C1 segment of cervical spinal cord (tissue), 14 donors: ENCODE measurements at places on chromosomes 7 and 10.
A peak's percentile ranks its signal among the peaks of the same experiment; 100 is the strongest.

GRCh38 chr7:29605671-29606070, 42.0 kb downstream of the PRR15 start:
- no peak for DNase-seq

DNA sequence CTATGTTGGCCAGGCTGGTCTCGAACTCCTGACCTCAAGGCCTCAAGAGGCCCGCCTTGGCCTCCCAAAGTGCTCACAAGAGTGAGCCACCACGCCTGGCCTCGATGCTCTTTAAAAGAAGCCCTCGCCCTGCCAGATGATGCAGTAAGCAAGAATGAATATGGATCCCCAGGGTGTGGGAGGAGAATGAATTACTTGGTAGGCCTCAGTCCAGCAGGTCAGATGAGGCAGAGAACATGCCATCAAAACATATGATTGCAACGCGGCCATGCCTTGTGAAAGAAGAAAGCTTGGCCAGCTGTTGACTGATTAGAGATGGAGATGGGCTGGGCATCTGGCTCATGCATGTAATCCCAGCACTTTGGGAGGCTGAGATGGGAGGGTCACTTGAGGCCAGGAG, 68.7 kb downstream of the CAMK1D start:
- no peak for DNase-seq

- no peak for DNase-seq
Observed at GRCh38 chr7:129969881-129970446, 17.2 kb upstream of the UBE2H start.

DNA sequence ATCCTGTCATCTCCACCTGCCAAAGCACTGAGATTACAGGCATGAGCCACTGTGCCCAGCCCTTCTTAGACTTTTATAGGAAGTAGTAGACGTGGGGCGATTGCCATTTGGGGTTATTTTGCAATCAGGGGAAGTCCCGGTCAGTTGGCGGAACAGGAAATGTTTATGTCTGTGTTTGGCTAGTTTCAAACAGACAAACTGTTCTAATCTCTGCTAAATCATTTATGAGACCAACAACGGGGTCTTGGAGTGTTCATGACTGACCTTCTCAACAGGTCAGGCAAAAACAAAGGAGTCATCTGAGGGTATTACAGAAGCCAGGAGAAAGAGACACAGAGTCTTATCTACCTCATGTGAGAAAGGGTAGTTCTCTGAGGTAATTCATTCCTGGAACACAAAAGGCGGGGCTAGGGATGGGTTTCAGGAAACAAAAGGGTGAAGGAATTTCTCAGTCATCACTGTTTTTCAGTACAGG, 6.6 kb upstream of the TPK1 start:
- DNase-seq, result peak; percentile 1

GRCh38 chr7:55366461-55367070, 1.4 kb downstream of the LANCL2 start:
- no peak for DNase-seq

- no peak for DNase-seq
Observed at GRCh38 chr7:70570961-70571360, 561.0 kb upstream of the GALNT17 start.

DNA sequence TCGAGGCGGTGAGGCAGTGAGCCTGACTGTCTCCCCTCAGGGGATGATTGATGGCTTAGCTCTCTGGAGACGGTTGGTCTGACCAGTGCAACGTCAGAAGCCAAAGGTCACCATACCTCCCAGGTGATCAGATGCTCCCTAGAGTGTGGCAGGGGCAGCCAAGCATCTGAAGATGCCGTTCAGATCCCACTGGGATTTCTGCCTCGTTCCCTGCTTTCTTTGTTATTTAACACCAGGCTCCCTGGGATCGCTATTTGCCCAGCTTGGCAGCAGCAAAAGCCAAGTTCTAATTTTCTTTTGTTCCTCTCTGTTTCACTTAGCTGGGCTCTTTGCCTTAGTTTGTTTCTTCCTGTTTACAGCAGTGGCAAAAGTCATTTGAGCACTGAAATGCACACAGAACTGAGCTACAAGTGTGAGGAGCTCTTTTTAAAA, 53.5 kb upstream of the SVIL start:
- peak; percentile 27 for DNase-seq

- no peak for DNase-seq
Observed at GRCh38 chr10:106866244-106866845, 298.2 kb downstream of the SORCS1 start.

DNA sequence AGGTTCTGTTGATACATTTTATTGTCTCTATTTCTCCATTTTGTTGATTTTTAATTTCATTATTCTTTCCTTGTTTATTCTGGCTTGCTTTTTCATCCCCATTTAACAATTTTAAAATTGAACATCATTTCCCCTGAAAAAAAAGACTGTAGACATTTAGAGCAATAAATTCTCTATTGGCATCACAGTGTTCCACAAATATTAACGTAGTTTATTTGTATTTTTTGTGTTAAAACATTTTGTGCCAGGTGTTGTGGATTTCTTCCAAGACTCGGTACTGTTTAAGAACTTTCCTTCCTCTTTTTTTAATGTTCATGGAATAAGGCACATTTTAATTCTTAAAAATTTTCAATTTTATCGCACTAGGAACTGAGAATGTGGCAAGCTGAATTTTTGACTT, 156.1 kb upstream of the NPY start:
- DNase-seq, result no peak

DNA sequence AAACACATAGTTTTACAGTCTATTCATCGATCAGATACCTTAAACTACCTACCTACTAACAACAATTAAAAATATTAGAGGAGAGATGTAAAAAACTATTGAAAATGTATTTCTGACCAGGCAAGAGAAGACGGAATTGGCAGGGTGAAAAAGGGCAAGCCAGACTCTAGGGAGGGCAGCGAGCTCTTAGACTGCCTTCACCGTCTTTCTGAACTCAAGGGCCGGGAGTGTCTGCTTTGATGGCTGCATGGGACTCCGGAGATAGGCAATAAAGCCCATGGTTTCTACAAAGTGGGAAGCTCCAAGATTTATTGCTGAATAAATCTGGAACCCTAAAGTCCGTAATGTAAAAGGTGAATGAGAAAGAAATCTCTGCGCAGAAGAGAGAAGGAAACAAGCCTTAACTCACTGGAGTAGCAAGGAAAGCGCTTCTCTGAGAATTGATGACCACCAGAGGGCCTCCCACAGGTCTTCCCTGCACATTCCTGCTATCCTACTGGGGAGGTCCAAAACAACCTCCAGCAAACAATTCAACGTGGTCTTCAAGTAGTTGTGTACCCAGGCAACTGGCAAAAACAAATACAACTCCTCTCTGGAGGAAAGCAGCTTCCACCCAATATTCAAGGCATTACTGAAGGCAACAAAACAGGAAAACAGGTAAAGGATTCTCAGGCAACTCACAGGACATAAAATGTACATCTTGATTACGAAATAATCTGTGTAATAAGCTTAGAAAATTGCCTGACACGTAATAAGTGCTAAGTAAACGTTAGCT, 181.3 kb downstream of the SDK1 start:
- no peak for DNase-seq

DNA sequence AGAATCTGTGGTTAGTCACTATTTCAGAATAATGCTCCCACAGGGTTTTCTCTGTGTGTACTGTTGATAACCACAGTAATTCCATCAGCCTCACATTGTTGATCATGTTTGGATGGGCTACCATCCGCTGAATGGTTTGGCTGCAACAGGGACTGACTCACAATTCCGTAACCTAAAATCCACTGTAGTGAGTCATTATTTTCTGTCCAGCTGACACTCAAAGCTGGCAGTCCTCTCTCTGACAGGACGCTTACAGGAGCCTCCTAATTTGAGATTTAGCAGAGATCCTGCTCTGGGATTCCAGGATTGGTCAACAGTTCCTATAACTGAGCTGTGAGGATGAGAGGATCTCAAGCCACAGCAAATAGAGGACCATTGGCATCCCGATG, 32.7 kb downstream of the VWA2 start:
- no peak for DNase-seq

DNA sequence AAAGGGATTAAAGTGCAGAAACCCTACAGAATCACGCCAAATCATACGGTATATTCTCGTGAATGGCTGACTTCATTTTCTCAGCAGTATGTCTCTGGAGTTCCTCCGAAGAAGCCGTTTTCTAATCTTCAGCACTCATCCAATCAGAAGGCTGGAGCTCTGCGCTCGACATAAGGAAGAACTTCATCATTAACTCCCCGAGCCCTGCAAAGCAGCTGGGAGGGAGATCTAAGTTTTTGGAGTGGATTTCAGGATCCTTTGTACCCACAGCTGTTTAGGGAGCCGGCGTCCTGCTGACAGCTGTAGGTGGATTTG, 40.7 kb upstream of the SDK1 start:
- DNase-seq, result no peak

GRCh38 chr7:127665922-127666321, 13.9 kb downstream of the SND1 start:
- DNase-seq, result no peak

- DNase-seq, result no peak
Observed at GRCh38 chr7:24456526-24457218, 116.6 kb upstream of the PALS2 start.

DNA sequence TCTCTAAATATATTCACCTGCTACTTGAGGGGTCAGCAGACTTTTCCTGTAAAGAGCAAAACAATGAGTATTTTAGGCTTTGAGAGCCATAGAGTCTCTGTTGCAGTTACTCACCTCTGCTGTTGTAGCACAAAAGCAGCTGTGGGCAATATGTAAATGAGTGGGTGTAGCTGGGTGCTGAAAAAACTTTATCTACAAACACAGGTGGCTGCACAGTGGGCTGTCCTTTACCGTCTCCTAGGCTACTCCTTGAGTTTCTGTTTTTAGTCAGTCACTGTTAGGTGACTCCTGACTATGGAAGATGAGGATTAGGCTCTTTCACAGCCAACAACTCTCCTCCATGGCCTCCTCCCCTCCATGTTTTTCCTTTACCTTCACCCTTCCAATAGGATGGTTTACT, 286.1 kb upstream of the C7orf33 start:
- no peak for DNase-seq

DNA sequence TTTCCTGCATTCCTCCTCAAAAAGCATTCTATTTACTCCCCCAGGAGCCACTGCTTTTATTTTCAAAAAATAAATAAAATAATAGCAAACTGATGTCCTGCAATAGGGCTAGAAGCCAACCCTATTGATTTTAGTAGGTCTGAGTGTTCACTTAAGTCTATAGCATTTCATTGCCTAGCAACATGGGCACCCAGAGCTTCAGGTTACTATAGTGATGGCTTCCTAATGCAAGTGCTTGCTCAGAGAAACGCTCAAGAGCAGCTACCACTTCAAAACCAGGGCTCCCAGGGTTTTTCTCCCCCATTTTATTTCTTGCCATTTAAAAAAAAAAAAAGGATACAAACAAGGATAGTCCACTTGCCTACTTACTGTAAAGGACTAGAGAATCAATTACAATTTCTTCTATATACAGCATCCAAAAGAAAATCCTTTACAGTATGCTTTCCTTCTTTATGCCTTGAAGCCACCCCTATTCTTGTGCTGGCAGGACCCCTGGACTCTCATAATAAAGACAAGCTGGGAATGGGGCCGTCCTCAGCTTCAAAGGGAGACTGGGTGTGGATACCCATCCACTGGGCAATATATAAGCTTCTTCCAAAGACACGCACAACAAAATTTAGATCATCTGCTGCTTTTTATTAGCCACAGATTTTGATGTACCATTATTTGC, 133.3 kb downstream of the VPS41 start:
- DNase-seq, result no peak

GRCh38 chr7:106914018-106914607, 49.0 kb downstream of the PIK3CG start:
- no peak for DNase-seq

DNA sequence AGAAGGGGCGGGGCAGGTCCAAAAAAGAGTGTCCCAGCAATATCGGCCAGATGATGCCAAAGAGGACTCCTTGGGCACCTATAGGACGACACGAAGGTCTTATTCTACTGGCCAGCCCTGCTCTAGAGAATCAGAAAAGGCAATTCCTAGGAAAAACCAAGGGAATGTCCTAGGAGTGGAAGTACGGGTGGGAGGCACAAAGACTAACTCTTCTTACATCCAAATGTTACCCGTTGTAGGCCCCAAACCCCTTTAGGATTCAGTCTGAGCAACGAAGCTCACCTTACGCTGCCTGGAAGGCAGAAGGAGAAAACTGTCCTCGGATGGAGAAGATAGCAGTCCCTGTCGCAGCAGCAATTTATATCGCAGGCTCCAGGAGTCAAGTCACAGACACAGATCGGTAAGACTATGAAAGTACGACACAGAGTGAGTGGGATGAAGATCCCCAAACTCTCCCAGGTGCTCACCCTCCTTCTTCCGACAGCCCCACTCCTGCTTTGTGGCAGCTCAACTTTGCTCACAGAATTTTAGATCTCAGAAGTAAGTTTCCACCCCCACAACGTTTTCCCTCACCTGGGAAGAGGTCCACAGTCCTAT, 558 bp downstream of the TCTN3 start:
- DNase-seq, result no peak

DNA sequence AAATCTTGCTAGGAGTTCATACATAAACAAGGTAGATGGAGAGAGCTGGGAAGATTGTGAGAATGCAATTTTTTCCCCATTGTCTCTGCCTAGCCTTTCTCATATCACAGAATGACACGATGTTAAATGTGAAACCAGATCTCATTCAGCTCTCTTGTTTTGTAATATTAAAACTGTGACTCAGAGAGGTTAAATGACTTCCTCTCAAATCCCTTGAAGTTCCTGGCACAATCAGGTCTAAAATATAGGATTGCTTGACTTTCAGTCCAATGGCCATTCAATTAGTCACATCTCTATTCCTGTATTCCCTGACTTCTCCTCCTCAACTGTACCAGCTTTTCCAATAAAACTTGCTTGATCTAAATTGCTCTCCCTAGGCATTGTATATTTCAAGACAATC, 3.1 kb downstream of the ANKRD22 start:
- DNase-seq, result no peak

- DNase-seq, result no peak
Observed at GRCh38 chr10:84429926-84430520, 101.6 kb downstream of the CCSER2 start.

DNA sequence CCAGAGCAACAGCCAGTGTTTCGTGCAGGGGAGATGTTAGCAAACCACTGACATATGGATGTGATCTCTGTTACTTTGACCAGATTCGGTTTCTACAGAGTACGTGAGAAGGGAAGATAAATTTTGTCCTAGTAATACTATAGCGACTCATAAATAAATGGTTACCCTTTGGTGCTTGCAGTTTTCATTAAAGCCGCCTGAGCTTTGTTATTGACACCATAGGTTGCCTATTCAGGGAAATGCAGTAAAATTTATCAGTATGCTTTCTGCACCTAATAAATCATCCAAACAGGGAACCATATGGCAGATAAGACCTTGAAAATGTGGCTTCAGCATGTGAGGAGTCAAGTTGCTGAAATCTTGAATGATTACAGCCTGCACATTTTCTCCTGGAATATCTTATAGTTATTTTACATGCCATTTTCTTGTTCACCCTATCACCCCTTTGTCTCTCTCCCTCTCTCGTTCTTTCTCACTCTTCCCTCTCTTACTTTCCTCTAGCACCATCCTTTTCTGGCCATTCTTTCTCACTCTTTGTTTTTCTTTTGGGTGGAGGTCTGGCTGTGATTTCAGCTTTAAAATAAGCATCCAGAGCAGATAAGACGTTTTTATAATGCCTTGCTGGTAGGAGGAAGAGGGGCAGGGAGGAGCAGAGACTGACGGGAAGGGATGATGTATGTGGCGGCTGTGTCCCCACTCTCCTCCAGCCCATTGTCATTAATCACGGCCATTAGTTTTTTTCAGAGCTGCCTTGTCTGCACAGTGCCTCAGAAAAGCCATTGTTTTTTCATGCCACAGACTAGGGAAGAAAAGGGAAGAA, 182.5 kb downstream of the LRMDA start:
- DNase-seq, result no peak

GRCh38 chr10:10327934-10328333, 689.7 kb upstream of the CELF2 start:
- DNase-seq, result no peak

- no peak for DNase-seq
Observed at GRCh38 chr10:98363220-98363619, 51.8 kb downstream of the PYROXD2 start.
